ENCODE measurements at places on chromosomes 2 and 18.

GRCh38 chr2:235126768-235127167, 175.0 kb downstream of the SH3BP4 start:
- DNase-seq, result no peak

DNA sequence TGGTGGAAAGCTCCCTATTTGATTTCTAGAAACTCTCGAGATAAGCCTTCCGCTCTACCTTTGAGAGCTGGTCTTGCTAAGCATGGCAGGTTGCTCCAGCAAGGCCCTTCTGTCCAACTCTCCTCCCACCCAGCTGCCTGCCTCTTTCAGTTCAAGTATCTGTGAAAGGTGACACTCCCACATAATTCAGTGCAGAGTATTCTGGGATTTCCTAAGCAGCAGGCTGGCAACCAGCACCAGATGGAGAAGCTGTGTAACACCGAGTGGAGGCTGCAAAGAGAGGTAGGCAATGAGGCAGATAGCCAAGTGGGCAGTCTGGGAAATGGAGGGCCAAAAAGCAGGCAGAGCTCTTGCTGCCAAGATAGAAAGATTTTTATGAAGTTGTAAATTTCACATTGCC, 88.4 kb upstream of the CAVIN2 start:
- no peak for DNase-seq

DNA sequence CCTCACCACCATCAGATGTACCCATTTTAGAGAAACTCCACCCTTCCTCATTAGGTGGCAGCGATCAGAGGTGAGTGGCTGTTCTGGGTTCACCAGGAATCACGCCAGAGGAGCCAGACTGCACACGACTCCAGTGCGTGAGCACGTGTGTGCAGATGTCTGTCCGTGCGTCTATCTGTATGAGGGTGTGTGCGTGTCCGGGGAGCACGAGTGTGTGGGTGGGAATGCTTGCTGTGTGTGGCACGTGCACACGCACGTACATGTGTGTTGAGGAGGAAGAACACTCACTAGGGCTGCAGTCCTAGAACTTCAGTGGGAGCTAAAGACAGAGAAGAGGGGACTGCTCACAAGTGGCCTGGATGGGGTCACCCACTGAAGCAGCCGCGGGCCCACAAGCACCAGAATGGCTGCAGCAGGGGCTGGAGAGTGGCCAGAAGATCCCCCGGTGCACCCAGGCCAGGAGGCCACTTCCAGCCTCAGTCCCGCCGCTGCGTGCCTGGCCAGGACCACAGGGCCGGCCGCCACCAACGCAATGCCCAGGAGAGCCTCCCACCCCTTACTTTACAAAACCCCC, 13.9 kb downstream of the HDAC4 start:
- no peak for DNase-seq

DNA sequence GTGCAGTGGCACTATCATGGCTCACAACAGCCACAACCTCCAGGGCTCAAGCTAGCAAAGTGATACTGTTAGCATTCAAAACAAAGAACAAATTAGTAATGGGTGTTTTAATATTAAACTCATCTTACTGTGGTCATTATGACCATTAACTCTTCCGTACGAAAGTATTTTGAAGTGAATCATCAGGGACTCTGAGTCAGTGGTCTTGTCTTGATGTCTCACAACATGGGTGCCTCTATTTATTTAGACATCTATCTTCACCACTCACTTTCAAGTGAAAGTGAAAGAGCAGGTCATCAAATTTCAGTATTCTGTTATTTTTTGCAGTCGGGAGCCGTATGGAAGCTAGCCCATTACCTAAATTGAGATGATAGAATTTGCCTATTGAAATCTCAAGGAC, 1118.2 kb downstream of the DPP10 start:
- DNase-seq, result no peak

DNA sequence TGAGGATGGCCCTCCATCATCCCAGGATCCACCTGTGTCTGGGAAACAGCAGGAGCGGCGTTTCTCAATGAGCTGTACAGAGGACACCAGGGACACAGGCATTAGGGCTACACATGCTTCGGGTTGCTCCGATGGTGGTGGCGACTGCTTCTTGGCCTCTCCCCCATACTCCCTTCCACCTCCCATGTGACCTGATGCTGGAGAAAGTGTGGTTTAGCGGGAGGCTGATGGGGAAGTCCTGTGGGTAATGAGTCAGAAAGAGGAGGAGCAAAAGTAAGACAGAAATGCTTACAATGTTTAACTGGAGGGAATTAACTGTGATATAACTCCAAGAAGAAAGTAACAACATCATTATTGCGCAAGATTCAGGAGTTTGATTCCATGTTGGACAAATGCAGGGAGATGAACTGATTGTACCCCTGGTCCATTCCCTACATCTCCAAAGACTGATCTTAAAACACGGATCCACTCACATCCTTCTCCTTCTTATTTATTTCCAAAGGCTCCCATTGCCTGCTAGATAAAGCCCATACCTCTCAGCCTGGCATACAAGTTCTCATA, 186.6 kb downstream of the NRP2 start:
- DNase-seq, result no peak

DNA sequence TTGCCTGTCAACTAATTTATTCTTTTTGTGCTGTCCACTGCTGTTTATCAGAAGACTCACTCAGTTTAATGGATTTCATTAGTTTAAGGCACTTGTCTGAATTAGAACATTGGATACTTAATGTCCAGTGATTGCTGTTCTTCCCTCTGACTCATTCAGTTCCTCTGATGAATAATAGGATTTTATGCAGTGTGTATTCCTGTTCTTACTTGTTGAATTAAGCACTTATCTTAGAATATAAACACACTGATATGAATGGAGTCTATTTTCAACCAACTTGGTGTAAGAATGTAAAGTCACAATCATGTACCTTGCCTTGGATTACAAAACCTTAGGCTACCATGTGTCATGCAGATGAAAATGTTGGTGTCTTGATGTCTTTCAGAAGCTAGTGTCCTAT, 87.0 kb upstream of the PROKR1 start:
- no peak for DNase-seq

DNA sequence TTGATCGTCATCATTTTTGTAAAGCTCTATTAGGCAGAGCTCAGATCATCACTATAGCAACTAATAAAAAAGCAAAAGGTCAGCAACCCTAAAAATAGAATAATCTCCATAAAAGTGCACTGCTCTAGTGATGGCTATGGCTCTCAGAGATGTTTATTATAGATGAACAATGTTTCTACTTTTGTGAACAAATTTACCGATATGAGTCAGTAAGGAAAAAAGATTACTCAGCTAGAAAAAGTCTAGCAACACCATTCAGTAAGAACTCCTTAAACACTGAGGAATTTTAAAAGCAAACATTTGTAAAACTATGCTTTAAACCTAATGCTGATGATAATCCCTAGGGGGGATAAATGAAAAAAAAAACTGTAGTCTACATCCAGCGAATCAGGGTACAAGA, 69.6 kb downstream of the ACVR1C start:
- no peak for DNase-seq

DNA sequence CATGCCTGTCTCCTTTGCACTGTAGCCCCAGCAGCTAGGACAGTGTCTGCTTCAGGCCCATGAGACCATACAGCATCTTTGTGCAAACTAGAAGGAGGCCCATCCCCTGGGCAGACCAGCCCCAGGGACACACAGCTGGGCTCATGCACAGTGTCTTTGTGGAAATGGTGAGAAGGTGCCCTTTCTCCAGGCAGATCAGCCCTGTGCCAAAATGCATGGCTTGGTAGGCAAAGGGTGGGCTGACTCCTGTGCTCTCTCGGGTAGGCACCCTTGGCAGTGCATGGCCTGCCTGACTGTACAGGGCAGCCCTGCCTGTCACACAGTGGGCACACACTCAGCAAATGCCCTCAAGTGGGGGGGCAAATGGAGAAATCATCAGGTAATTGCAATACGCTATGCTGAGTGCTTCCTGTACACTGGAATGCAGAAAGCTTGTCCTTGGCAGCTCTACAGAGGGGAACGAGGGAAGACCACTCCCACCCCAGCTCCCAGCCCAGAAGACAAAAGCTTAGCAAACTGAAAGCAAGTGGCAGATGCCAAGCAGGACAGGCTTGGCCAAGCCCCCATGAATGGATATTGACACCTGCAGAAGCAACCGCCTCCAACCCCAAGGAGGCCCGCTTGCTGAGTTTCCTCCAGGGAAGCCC, 21.6 kb downstream of the TNS1 start:
- DNase-seq, result no peak

DNA sequence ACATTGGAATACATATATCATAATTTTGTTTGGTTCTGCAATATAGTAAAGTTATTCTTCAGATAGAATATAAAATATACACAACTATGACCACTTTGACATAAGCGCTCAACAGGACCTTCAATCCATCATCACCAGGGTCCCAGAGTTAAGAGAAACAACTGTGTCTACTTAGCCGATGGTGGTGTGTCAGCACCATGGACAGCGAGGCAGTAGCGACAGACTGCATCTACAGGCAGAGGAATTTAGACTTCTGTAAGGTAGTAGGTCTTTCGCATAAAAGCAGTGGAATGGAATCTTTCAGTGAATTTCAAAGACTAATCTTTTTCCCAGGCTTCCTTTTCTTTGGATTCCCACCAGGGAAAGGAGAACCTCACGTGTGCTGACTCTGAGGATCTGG, 20.5 kb upstream of the LRPPRC start:
- DNase-seq, result peak; percentile 11

GRCh38 chr18:36333414-36333813, 35.9 kb downstream of the FHOD3 start:
- DNase-seq, result no peak

DNA sequence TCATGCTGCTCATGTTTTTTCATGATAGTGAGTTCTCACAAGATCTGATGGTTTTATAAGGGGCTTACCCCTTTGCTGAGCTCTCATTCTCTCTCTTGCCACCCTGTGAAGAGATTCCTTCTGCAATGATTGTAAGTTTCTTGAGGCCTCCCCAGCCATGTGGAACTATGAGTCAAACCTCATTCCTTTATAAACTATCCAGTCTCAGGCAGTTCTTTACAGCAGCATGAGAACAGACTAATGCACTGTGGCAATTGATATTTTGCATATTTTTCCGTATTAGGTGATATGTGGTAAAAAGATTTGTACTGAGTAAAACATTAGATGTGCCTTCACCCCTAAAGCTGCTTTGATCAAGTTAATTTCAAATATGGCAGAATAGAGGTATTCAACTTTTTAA, 48.8 kb downstream of the RAB27B start:
- no peak for DNase-seq

GRCh38 chr18:3388323-3388722, 61.6 kb upstream of the TGIF1 start:
- no peak for DNase-seq

DNA sequence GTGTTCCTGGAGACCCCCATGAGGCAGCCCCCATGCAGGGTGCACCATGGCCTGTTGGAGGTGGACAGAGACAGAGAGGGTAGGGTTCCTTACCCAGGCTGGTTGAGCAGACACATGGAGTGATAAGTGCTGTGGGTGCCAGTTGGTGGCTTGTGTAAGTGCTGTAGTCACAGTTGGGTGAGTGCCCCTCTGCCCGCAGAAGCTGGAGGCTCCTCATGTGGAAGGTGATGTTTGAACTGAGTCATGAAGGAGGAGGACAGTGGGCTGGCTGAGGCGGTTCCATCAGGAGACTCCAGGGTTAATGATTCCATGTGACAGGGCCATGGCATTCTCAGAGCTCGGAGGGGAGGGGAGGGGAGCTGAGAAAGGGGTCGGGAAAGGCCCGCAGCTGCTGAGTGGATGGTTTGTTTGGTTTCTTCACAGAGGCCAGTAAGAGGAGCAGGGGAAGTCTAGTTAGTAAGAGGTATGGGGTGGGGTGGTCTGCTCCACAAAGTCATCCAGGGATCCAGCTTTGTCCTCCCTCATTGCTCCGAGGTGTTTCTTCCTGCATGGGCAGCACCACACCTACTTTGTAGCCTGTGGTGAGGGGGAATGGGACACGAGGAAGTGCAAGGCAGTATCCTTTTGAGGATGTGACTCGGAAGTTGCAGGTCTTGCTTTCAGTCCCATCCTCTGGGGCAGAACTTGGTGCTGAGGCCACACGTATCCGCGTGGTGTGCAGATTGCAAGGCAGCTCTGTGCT, 13.6 kb downstream of the IMPA2 start:
- no peak for DNase-seq

GRCh38 chr2:140580532-140581151, 1550.2 kb downstream of the LRP1B start:
- DNase-seq, result no peak

GRCh38 chr2:109475531-109476210, 138.1 kb downstream of the SEPTIN10 start:
- DNase-seq, result no peak

DNA sequence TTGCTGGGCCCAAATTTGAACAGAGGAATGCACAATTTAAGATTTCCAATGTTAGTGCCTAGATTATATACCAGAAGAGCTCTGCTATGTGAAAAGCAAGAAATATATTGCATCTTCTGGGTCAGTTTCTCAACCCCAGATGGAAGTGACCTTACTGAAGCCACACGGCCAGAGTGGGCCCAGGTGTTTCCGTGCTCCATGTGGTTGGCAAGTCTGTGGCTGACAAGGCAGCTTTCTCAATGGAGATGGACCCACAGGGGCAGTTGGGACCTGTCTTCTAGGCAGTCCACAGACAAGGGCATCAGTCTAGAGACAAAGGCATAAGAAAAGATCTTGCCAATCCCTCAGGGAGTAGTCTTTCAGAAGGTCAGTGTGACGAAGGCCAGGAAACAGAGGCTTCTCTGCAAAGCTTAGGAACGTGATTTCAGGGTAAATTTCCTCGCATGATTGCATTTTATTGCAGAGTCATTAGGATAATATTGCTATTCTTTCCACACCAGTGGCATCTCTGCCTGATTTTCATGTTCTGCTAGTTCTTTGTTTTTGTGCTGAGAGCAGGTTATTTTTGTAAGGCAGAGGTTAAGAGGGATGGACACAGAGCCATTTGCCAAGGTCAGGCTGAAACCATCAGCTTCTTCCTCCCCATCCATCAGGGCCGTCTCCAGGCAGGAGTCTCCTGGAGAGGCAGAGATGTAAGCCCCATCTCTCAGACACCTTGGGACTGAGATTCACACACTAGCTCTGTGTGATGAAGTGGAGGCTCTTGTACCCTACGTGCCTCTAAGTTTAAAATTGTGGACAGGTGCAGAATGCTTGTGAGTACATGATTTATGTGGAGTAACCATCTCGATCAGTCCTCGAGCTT, 202.1 kb downstream of the ANKRD30B start:
- no peak for DNase-seq

DNA sequence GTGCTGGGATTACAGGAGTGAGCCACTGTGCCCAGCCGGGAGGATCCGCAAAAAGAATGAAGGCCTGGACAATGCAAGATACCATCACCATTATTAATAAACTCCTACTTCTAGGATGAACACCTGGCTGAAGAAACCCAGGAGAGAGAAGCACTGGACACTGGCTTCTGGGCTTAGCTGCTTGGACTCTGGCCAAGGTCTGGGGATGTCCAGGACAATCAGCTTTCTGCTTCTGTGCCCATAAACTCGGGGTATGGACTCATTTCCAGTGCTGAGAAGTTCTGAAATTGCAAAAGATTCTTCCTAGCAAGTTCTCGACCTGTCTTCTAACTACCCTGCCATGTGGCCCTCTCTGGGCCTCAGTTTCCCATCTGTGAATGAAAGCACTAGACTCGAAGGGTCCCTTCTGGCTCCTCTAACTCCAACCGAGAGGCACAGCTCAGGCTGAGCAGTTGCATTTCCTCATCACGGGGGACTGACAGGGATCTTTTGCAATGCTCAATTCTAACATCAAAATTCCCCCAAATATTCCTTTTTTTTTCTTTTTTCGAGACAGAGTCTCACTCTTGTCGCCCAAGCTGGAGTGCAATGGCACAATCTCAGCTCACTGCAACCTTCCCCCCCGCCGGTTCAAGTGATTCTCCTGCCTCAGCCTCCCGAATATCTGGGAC, 2.4 kb upstream of the SH2D6 start:
- no peak for DNase-seq
